Stimulated activated CD8-positive, alpha-beta memory T cell treated with anti-CD3 and anti-CD28 coated beads, Interleukin-7, amount 100 ng/mL, for 1 hour (primary cell): ENCODE measurements at places on chromosomes 6 and 20.

- DNase-seq: no peak
Observed at GRCh38 chr20:41229259-41229658, 88.3 kb downstream of the ZHX3 start.

DNA sequence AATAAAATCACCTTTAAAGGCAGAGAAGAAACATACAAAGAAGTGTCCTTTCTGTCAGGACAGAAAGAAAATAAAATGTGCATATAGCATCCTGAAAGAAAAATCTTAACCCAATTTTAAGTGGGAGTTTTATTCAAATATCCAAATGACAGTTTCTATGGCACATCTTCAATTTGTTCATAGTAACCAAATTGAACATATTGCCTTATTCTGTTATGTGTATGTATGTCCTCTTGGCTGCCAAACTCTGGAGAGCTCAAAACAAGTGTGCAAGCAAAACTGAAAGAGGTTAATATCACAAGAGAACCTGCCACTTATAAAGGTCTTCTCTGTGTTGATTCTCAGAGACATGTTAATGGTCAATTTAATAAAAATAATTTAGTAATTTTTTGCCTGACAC, 334.7 kb downstream of the BCKDHB start:
- DNase-seq: no peak

GRCh38 chr6:76774781-76775384, 688.4 kb downstream of the HTR1B start:
- no peak for DNase-seq

DNA sequence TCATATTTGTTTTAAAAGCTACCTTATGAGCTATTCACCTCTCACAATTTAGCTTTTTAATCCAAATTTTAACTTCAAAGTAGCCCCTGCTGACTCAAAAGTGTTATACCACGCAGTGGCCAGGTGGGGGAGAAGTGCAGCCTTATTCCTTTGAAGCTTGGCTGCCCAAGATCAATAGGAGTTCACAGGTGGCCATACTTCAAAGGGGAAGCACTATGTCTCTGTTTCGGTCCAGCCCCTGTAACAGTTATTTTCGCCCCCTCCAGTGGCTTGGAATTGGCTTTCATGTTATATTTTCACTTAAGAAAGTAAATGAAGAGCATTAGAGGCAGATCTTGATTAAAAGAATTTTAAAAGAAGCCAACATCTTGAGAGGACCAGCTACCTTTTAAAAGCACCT, 608.4 kb downstream of the EPHA7 start:
- no peak for DNase-seq

DNA sequence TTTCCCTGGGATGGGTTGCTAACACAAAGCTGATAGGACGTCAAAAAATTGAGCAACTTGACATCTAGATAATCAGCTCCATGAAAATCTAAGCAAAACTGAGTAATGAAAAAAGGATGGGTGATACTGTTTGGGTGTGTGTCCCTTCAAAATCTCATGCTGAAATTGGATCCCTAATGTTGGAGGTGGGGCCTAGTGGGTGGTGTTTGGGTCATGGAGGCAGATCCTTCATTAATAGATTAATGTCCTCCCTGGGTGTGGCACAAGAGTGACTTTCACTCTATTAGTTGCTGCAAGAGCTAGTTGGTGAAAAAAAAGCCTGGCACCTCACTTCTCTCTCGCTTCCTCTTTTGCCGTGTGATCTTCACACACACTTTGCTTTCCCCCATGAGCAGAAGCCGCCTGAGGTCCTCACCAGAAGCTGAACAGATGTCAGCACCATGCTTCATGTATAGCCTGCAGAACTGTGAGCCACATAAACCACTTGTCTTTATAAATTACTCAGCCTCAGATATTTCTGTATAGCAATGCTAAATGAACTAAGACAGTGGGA, 160.9 kb downstream of the FRK start:
- DNase-seq: no peak

- DNase-seq: no peak
Observed at GRCh38 chr20:37828684-37829083, 74.2 kb upstream of the VSTM2L start.

GRCh38 chr20:4813863-4814695, 92.4 kb downstream of the PRND start:
- DNase-seq: no peak

GRCh38 chr6:100099189-100100074, 105.4 kb upstream of the MCHR2 start:
- no peak for DNase-seq

GRCh38 chr6:133886104-133886775, 2.7 kb upstream of the TCF21 start:
- DNase-seq: no peak

DNA sequence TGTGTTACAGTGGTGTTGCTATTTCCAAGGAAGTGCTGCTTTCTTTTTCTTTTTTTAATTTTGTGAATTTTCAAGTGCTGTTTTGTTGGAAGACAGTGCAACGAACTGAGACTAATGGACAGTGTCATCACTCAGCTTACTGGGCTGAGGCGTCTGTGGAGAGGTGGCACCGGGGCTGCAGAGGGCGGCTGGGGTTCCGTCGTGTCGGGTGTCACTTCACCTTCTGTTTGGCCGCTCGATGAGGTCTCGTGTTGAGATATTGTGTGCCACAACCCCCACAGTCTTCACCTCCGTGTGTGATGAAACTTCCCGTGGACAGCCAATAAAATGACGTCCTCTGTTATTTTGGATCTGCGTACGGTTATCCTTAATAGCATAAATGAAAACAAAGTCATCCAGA, 149.4 kb upstream of the SNX9 start:
- no peak for DNase-seq

GRCh38 chr6:134623401-134623800, 305.5 kb upstream of the SGK1 start:
- no peak for DNase-seq

DNA sequence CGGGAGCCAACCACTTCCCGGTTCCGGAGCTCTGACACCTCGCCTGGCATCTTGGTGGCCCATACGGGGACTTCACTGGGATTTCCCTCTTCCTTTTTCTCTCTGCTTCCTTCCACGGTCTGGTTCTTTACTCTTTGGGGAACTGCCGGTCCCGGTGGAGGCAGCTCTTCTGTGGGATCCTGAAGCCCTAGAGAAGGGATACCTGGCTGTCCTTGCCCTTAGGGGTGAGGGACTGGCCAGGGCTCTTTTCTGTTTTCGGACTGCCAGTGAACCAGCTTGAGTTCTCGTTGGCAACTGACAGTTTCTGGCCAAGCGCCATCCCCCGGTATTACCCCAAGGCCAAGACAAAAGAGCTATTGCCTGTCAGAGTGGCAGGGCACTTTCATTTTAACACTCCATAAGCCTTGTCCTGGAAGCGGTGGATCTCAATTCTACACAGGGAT, 880 bp upstream of the CPXM1 start:
- no peak for DNase-seq

DNA sequence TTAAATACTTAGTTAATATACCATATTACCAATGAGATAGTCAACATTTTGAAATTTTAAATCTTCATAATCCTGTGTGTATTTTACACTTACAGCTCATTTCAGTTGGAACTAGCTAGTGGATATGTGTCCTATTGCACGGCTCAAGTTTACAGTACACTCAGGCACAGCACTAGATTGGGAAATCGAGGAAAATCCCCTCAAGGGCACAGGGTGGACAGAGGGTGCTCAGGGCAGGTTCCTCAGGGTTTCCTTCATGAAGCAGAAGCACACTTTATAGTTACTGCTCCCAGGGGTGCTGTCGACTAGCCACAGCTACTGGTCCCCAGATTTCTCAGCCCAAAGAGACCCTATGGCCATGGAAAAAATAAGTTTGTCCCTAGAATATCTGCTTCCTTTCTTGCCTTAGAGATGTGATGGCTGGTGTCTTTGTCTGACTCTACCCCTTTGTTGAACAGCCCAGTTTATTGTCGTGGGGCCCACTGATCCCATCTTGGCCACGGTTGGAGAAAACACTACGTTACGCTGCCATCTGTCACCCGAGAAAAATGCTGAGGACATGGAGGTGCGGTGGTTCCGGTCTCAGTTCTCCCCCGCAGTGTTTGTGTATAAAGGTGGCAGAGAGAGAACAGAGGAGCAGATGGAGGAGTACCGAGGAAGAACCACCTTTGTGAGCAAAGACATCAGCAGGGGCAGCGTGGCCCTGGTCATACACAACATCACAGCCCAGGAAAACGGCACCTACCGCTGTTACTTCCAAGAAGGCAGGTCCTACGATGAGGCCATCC, 1.5 kb downstream of the BTN2A1 start:
- no peak for DNase-seq

DNA sequence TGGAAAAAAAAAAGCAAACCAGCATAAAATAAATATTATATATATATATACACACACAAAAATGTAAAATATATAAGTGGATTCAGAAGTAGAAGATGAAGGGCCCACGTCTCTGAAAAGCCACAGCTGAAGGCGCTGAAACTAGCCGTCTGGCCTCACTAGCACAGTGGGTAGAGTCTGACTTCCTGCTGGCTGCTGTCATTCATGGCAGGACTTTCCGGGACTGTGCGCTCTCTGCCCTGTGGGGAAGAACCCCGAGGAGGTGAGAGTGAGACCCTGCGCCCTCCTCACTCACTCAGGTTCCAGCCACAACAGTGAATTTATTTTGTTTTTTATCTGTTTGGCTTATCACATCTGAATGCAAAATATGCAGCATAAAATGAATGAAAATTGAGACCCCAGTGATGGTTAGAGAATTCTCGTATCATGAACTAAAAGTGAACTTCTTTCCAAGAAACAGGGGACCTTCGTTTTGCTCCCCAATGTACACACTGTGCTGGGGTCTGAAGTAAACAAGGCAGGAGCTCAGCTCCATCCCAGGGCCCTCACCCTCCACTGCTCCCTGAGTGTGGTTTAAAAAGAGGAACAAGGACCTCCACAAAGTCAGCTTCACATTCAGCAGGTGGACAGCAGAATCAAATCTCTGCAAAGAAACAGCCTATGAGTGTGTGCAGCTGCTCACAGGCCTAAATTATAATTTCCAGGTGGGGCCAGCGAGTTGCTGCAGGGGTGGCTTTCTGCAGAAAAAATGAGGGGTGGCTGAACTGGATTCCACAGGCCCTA, 1.3 kb upstream of the RAMACL start:
- DNase-seq: no peak

DNA sequence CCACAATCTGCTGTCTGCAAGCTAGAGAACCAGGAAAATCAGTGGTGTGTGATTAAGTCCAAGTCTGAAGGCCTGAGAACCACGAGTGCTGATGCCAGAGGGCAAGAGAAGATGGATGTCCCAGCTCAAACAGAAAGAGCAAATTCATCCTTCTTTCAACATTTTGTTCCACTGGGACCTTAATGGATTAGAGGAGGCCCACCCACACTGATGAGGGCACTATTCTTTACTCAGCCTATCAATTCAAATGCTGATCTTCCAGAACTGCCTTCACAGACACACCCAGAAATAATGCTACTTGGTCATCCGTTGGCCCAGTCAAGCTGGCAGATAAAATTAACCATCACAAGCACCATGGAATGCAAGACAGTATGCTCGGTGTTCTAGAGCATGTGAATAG, 226.6 kb upstream of the SASH1 start:
- DNase-seq: no peak

DNA sequence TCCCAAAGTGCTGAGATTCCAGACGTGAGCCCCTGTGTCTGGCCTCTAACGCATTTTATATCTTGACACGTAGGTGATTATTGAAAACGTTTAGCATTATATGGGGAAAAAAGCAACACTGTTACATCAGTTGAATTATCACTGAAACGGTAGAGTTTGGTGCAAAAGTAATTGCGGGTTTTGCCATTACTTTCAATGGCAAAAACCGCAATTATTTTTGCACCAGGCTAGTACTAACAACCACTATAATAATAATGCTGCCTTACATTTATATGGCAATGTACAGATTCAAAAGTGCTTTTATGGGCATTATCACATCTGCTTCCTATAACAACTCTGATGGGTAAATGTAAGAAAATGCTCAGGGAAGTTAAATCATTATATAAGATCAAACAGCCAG, 57.3 kb downstream of the OPRM1 start:
- no peak for DNase-seq

- DNase-seq: no peak
Observed at GRCh38 chr6:107600936-107601335, 111.0 kb downstream of the SOBP start.

GRCh38 chr6:44925100-44925739, 402.9 kb upstream of the RUNX2 start:
- no peak for DNase-seq

GRCh38 chr6:90044833-90045381, 150.6 kb downstream of the GJA10 start:
- DNase-seq: no peak

DNA sequence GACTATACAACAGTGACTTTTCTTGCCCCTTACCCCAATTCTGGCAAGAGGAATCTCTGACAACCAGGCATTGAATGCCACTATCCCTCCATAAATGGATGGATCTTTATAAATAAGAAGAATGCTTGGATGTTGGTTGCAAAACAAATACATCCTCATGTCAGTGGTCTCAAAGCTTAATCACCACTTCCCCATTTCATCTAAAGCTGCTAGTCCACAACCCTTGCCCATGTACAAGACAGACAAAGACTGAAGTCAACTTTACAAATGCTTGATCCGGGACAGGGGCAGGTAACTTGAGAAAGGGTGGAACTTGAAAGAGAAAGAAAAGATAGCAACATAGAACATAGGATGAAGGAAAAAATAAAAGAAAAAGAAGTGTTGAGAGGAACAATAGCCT, 540.5 kb upstream of the NOX3 start:
- no peak for DNase-seq
